Ovary (tissue), 10 donors: ENCODE measurements at places on chromosomes 12 and 14.
A peak's percentile ranks its signal among the peaks of the same experiment; 100 is the strongest.

DNA sequence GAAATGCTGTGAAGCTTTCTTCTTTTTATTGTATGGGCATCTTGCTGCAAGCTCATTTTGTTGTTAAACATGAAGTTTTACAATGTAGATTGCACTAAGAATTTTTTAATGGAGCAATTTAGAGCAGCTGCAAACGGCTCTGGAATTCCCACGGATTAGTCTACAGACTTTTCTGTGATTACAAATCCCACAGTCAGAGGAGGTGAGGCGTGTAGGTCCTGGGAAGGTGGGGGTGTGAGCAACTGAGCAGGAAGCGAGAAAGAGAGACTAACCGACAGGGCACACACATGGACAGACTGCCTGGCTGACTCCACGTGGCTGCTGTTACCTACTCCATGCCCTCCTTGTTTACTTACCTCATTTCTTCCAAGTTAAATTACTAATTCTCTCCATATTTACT lies 348.5 kb downstream of the NPAS3 start:
- no peak for DNase-seq

GRCh38 chr14:46769292-46769691 lies 117.7 kb upstream of the RPL10L start:
- DNase-seq = no peak

DNA sequence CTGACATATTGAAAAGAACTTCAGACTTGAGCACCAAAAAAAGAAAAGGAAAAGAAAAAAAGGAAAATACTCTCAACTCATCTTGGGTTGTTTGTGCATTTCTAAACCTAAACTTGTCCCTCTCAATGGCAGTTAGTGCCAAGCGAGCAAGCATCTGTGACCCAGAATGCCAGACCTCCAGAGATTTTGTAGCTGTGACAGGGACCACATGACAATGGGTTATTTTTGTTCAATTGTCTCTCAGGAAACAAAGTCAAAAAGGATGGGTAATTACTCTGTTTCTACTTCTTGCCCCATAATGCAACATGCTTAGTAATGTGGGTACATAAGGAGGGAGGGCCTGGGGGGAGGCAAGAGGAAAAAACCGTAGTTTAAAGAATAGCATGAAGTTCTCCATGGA lies 285.7 kb upstream of the RTL1 start:
- no peak for DNase-seq

GRCh38 chr12:75641031-75641780 lies 129.8 kb upstream of the KRR1 start:
- DNase-seq = no peak

DNA sequence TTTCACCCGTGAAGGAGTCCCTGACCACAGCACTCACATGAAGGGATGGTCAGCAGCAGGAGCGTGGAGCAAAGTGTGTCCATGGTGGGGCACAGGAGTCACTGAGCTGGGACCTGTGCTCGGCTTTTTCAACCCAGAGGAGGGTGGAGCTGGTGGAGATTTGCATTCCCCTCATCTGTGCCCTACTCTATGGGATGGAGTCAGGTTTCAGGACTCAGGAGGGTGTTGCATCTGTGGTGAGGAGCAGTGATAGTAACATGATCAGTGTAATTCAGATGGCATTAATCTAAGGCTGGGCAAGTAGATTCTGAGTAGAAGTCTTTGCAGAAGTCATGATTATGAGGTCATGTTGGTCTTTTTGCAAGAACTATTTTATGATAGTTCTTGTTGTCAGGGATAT lies 511.9 kb downstream of the TMEM121 start:
- no peak for DNase-seq

- no peak for DNase-seq
Observed at GRCh38 chr14:29815016-29815674, 112.5 kb downstream of the PRKD1 start.

DNA sequence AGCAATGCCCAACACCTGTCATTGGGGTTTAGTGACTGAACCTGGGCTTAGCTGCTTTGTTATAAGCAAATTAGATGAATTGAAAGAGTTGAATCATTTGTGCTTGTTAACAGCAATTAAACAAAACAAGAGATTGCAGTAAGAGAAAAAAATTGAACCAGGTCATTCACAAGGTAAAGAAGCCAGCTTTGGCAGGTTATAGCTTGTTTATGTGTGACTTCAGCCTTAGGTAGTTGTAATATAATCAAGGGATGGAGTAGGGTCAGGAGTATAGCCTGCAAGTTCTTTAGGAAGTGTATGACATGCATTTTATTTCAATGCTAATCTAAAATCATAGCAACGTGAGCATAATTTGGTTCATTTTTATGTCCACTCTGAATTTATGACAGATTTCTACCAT lies 63.4 kb upstream of the PLEKHG3 start:
- DNase-seq = no peak

GRCh38 chr12:90017316-90017715 lies 308.7 kb upstream of the ATP2B1 start:
- DNase-seq = no peak

DNA sequence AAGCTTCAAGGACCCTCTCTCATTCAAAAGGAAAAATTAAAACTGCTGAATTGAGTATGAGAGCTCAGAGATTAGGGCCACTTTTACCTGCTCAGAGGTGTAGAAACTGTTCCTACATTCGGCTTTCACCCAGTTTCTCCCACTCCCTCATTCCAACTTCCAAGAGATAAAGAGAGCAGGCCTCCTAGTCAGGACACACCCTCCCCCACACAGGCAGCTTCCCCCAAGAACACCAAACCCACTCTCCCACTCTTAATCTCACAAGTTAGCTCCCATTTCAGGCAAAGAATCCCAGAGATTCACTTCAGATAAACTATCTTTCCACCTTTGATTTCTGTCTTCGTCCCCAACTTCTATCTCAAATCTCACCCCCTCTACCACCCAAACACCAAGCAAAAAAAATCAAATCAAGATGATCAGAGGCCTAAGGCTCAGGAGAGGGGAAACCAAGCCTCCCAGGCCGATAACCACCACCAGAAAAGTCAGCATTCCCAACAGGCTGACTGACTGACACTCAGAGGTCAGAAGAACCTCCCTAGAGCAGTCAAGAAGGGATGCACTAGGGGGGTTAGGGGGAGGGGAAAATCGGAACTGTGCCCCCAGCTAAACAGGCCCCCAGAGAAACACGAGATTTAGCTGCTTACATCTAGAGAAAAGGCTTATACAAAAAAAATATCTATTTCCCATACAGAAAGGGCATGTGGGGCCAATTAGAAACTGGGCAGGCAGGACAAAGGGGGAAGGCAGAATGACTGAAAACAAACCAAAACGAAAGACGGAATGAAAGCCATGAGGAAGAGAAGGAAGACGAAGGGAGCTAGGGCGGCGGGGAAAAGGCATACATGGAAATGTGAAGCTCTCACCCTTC lies 13.2 kb upstream of the CDH24 start:
- no peak for DNase-seq

- DNase-seq = no peak
Observed at GRCh38 chr14:58814466-58814865, 176.7 kb downstream of the DACT1 start.

DNA sequence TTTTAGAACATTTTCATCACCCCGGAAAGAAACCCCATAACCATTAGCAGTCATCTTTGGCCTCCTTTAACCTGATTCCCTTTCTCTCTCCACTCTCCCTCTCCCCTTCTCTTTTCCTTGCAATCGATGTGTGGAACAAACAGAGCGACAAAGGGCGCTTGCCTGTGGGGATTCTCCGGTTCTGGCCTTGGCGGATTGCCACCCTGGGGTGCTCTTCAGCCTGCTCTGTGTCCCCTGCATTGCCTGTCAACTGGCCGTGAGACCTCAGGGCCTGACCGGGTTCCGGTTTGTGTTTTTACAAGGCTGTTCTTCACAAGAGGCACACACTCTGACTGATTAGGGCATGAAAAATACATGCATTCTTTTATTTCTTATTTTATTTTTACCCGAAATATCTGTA lies 27.8 kb downstream of the LRTM2 start:
- DNase-seq = no peak

DNA sequence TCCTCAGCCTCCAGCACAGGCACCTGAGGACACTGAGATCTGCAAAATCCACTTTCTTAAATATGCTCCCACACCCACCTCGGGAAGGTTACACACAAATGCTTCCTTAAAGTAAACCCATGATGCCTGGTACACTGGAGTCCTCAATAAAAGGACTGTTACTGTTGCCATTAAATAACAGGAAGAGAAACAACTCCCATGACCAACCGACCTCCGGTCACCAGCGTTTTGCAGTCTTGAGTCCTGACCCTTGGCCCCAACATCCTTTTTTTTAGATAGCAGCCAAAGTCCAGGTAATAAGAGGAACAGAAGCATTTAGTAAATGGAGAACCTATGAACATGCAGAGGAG lies 42.4 kb downstream of the ITPK1 start:
- no peak for DNase-seq

- DNase-seq = no peak
Observed at GRCh38 chr12:58566599-58566998, 353.7 kb downstream of the LRIG3 start.

DNA sequence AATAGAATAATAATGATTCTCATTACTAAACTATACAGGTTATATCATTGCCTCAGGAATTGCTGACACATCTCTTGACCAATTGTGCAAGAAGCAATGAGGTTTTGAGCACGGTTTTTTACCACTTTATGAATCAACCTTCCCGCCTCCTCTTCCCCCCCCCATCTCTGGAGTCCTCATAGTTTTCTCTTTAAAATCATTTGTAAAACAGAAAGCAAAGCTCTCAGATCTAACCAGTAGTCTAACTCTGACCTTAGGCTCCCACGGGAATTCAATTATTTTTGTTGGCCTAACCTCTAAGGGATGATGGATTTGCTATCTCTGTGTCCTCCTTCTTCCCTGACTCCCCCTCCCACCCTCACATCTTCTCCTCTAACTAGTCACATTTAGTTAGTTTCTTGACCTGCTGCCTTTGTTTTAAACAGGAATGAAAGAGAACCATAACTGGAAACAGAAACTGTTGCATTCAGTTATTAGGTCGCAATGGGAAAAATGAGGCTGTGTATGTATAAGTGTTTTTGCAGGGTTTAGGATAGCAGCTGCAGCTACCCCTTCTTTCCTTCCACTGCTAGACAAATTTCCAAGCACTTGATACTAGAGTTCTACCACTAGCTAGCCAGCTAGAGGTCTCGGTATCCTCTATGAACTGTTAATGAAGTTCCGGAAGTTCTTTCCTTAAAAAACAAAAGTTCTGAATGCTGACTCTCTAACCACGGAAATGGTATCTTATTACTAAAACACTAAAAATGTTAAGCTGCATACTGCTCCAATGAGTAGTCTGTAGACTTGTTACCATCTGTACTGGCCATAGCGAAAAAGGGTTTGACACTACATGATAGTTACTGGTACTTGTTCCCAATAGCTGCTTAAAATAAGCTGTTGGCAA lies 65.4 kb downstream of the TAOK3 start:
- DNase-seq = no peak

DNA sequence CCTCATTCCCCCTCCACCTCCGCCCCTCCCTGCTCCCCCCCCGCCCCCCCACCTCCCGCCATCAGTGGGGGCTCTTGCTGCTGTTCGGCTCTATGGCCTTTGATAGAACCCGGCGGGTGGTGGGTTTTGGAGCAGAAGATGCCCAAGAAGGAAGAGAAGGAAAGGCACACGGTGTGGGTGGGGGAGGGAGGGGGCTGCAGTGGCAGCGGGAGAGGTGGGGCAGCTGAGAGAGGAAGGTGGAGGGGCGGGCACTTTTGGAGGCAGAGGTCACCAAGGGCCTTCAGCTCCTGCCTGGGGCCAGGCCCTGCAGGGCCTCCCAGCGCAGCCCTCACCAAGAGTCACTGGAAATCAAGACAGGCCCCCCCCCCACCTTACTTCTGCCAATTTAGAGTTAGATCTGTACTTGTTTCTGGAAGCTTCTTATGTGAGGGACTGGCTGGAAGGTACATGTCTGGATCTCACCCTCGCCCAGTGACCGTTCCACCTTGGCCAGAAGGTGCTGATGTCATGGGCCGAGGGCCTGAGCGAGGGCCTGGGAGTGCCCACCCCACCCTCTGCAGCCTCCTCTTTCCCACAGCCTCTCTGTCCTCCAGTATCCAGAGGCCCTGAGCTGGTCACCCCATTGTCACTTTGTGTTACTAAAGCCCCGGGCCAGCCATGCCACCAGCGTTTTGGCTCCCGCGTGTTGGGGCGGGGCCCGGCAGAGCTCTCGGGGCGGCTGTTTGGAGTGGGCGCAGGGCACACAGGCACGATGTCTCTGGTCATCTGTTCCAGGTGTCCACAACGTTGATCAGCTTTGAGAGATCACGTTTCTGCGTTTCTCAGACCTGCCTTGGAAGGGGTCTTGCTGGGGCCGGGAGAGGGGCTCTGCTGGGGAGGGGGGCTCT lies 153.9 kb downstream of the KIF26A start:
- peak; percentile 22 for DNase-seq
